ENCODE measurements at places on chromosomes 3 and 15. TPM values are rescaled to one million over a fixed set of nuclear protein-coding genes. Genes with fewer than 3 reads are reported as not detected.

Gene CLDND1
- total RNA-seq = 58.1 TPM

Gene CILP
- not detected for total RNA-seq

Gene CTXND1
- not detected for total RNA-seq

Gene GOLGA6L6
- not detected for total RNA-seq

Gene HOMER2
- 7.0 TPM for total RNA-seq

Gene P2RY1
- 25.1 TPM for total RNA-seq

Gene CCDC9B
- total RNA-seq = 0.18 TPM

Gene ACP3
- 0.62 TPM for total RNA-seq

Gene CIDEC
- not detected for total RNA-seq

Gene GRAMD1C
- 1.0 TPM for total RNA-seq

Gene TTC21A
- total RNA-seq = 2.7 TPM

Gene CPNE9
- 0.38 TPM for total RNA-seq

Gene IL17RB
- 8.9 TPM for total RNA-seq

Data from H7 (cell line).